Activated CD4-positive, alpha-beta memory T cell treated with anti-CD3 and anti-CD28 coated beads, Interleukin-2, amount 10 ng/mL, durations not matched to agents 7 days and 5 days (primary cell): ENCODE measurements at places on chromosomes 1 and 21. TPM values are rescaled to one million over a fixed set of nuclear protein-coding genes. Genes with fewer than 3 reads are reported as not detected.

PLA2G2D gene
- total RNA-seq = not detected

PHACTR4 gene
- 24.8 TPM for total RNA-seq

CALML6 gene
- total RNA-seq = 0.38 TPM

CELA2A gene
- total RNA-seq = not detected

TMCC2 gene
- 1.8 TPM for total RNA-seq

KIF26B gene
- total RNA-seq = not detected

FCRL1 gene
- total RNA-seq = not detected

XCL2 gene
- not detected for total RNA-seq

KIRREL1 gene
- total RNA-seq = not detected

TRAF5 gene
- 68.4 TPM for total RNA-seq
